ENCODE measurements at places on chromosomes 7 and 10.
A peak's percentile ranks its signal among the peaks of the same experiment; 100 is the strongest.

- no peak for DNase-seq
Observed at GRCh38 chr7:21934808-21935207, 10.9 kb downstream of the CDCA7L start.

DNA sequence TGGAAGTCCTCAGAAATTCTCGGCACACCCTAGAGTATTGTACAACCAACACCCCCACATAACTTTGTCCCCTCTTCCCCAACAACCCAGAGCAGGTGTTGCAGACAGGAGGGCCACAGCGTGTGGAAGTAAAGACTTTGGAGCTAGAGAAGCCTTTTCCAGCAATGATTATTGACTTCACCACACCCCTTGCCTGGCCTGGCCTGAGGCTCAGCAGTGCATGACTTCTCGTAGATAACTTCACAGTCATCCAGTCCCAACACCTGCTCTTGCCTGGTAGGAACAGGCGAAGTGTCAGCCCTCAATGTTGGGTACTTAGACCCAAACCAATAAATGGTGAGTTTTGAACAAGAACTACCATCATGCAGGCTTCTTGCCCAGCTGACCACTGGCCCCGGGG, 36.7 kb downstream of the GOT1 start:
- no peak for DNase-seq

DNA sequence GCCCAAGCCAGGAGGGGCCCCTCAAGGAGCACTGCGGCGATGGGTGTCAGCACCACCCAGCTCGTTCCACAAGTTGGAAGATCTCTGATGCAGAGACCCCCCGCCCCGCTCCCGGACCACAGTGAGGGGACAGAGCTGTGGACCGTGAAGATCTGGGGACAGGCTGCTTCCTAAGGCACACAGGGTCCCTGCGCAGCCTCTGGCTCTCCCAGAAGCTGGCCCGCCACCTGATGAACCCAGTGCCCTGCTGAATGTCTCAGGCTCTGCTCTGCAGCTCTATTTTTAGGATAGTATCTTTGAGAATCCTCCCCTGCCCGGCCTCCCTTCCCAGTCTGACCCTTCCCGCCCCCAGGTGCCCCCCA, 29.7 kb downstream of the GBX1 start:
- DNase-seq: no peak

- no peak for DNase-seq
Observed at GRCh38 chr10:95770084-95770720, 14.2 kb downstream of the ENTPD1 start.

- no peak for DNase-seq
Observed at GRCh38 chr10:2856598-2856997, 210.8 kb upstream of the PFKP start.

DNA sequence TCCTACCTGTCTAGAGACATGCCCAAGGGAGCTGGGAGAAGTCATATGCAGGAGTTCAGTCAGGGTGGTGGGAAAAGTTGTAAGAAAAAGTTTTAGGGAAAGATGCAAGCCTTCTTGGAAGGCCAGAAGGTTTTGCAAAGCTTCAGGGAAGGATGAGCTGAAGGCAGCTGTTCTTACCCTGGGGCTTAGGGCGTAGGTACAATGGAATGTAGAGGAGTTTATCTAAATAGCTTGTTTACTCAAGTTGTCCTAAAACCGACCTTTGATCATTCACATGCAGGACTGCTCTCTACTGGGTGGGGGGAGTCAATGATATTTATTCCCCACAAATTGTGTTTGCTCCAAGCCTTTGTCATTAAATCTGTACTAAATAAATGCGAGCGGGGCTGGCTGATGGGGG, 277.0 kb downstream of the CRPPA start:
- no peak for DNase-seq

- peak; percentile 46 for DNase-seq
Observed at GRCh38 chr7:133115596-133115995, 33.7 kb upstream of the CHCHD3 start.

- no peak for DNase-seq
Observed at GRCh38 chr7:48421357-48421756, 250.1 kb downstream of the ABCA13 start.

DNA sequence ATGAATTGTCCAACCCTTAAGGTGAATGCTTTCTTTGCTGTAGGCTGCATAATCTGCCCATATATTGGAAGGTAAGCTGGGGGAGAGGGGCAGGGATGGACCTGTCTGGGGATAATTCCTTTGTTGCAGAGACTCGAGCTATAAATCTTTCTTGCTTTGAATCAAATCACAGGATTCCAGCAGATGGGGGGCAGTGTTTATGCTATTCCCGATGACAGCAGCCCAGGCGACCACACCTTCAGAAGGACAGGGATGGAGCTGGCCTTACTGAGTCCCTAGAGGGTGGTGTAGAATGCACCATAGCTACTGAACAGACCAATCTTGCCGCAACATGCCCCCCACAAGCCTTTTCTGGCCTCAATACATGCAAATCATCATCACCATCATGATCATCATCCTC, 2.5 kb downstream of the PODXL start:
- DNase-seq: no peak

GRCh38 chr7:44498230-44498954, 7.9 kb upstream of the NUDCD3 start:
- no peak for DNase-seq

- DNase-seq: no peak
Observed at GRCh38 chr10:110203500-110204455, 3.6 kb upstream of the MXI1 start.

- DNase-seq: no peak
Observed at GRCh38 chr7:14837216-14837615, 65.3 kb downstream of the DGKB start.

DNA sequence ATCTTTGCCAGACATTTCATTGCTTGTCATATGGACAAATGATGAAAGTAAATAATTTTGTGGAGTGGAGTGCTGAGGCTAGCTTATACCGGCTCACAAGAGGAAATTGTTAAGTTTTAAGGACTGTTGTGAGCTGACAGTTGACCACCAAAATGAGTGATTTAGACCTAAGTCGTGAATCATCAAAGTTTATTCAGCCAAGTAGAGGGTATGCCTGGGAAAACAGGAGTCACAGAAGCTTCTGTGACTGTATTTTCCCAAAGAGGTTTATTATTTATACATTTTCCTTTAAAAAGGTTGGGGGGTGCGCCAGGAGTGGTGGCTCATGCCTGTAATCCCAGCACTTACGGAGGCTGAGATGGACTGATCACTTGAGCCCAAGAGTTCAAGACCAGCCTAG, 21.8 kb downstream of the MRPS24 start:
- no peak for DNase-seq

DNA sequence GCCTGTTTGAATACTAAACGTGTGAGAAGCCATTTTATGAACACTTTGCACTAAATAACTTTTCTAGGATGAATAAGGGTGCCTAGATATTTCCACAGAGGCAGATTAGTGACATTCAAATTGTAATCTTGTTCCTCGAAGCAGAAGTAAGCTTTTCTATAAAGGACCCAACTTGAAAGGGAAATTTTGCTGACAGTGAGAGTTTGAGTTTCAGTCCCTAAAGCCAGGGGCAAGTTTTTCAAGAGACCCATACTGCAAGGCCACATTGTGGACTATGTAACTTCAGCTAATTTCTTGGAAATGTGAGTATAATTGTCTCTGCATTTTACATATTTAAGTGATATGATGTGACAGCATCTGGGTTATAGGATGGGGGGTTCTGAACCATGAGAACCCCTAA, 387.2 kb upstream of the ETV1 start:
- no peak for DNase-seq

DNA sequence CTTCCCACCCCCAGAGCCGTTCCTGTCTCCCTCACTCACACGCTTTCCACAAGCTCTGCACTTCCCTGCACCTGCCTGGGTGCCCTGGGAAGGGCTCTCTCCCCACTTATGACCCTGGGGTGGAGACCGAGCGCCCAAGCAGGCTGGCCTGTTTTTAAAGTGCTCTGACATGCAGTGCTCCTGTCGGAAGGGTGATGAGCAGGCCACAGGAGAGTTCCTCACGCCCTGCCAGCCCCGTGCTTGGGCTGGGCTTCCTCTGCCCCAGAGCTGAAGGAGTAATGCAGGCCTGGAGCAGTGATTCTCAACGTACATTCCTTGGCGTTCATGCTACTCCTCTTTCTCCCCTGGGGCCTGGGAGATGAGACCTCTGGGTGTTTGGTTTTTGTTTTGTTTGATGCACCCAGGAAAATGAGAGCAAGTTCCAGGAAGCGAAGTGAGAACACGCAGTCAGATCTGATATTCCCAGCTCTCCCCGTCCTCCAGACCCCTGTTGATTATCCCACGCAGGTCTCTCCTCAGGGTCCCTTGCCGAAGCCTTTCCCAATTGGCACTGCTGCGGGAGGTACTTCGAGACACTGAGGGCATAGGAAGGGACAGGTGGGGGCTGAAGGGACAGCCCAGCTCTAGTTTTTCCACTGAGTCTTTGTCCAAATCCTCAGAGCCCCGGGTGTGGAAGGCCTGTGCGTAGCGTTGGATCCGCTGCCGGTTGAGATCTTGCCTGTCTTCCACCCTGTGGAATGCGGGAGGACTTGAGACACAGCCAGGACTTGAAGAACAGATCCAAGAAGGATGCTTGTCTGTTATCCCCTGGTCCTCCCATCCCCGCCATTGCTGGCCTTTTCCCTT, 14.1 kb downstream of the TRPV6 start:
- no peak for DNase-seq

DNA sequence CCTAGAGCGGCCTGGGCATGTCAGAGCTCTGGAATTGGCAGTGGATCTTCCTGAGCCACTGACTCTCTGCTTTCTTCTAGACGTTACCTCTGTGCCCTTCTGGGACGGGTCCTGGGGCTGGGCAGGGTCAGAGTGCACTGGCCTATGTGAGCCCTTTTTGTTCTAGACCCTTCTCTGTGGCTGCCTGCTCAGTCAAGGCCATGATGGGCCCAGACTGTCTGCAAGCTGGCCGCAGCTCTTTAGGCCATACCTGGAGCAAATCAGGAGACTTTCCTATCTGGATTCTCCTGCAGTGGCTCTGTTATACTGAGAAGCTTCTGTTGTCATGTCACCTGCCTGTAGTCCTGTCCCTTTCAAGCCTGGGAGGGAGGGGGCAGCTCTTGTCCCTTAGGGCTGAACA, 70.1 kb downstream of the ADCY1 start:
- DNase-seq: no peak

DNA sequence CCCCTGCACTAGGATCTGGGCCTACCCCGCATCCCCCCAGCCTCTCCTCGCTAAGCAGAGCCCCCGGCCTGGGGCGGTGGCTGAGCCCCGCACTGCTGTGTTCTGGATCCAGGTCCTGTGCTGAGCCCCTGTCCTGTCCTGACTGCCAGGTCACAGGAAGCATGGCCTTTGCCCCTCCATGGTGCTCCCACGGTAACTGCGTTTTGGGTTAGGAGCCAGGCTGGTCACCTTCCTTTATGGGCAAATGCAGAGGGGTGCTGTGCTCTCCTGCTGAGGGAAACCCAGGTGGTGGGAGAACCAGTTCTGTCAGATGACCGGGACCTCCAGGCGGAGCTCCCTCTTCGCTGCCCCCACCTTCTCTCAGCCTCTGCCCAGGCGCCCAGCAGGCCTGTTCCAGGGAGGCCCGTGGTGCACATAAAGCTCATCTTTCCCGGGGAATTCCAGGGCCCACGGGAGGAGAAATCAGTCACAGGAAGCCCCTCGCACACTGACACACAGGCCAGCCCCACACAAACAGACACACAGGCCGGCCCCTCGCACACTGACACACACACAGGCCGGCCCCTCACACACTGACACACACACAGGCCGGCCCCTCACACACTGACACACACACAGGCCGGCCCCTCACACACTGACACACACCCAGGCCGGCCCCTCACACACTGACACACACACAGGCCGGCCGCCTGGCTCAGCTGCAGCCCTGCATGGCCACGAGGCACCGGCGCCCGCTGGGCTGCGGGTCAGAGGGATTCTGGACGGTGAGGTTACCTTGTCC, 75.6 kb downstream of the CFAP46 start:
- DNase-seq: no peak

- DNase-seq: no peak
Observed at GRCh38 chr7:5528815-5529442, 105.3 kb upstream of the TNRC18 start.

DNA sequence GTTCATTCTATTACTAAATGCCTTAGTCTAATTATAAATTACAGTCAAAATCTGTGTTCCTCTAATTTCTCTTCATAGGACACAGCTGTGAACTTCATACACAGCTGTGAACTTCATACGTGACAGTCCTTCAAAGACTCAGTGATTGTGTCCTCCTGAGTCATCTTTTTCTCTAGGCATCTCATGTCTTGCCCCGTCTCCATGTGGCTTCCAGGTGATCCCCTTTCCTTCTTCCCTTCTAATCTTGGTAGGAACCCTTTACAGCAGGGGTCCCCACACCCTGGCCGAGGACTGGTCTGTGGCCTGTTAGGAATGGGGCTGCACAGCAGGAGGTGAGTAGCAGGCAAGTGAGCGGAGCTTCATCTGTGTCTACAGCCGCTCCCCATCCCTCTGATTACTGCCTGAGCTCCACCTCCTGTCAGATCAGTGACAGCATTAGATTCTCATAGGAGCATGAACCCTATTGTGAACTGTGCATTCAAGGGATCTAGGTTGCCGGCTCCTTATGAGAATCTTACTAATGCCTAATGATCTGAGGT, 14.0 kb upstream of the EIF5AL1 start:
- DNase-seq: no peak

DNA sequence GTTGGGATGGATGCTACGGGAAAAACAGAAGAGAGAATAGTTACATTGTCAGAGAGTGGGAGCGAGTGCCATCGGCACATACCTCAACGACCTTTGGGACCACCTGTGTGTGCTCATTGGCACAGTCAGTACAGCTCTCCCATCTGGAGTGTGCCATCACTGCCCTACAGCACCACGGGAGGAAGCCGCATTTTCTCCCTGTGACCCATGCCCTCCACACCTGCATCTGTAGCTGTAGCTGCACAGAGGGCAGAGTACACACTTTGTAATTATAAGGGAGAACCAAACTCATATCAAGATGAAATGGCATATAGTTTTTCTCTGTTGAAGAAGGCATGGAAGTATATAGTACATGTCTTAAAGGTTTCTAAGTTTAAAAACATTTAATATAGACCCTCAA, 207.4 kb downstream of the LHFPL3 start:
- DNase-seq: no peak

DNA sequence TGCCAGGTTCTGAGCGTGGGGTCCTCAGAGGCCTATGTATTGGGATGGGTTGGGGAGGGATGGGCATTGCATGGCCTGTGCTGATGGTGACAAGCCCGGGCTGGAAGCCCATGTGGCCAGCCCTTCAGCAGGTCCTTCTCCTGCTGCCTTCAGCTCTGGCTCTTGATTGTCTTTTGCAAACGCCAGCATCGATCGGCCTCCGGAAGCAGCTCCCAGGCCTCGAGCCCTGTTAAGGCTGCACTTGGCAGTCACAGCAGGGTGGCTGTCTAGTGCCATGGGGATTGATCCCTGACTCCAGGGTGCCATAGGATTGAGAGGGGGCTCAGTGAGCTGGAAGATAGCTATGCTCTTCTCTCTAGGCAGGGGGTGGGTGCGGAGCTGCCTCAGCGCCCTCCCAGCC, 51.4 kb downstream of the CDH23 start:
- DNase-seq: no peak

DNA sequence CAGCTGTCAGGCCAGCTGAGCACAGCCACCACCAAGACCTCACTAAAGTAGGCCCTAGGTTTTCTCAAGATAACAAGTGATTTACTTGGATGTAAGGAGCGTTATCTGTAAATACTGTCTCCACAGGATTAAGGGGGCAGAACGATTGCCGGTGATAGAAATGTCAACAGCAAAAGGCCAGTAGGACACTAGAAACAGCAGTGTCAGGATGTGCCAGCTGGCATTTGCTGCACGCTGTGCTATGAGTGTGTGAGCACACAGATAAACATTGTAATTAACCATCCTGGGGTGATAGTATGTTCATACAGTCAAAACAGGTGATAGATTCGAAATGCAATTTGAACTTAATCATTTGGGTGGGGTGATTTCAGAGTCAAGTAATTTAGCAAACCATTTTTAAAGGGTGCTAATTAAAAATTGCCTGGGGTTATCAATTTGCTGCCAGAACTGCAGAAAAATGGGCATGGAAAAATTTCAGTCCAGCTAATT, 36.3 kb upstream of the NOBOX start:
- DNase-seq: no peak
